ENCODE measurements at places on chromosomes 1 and 21. TPM values are rescaled to one million over a fixed set of nuclear protein-coding genes. Genes with fewer than 3 reads are reported as not detected.

Gene SELP
- total RNA-seq: not detected

Gene CELA3B
- not detected for total RNA-seq

GRCh38 chr1:243270097-243270864 is 14.4 kb downstream of the SDCCAG8 start:
- H3K4me3 ChIP-seq: no peak overlapping the region
- peaks cover 5% of the 10 kb centered on the region for H3K36me3 ChIP-seq
- no peak overlapping the region for H3K27ac ChIP-seq
- peaks cover 2% of the 10 kb centered on the region for H3K4me1 ChIP-seq
- no peak for DNase-seq

- peak; percentile 92 for DNase-seq
- H3K27ac ChIP-seq: no peak within 1 kb of the TSS
- H3K4me3 ChIP-seq: peak within 1 kb of the TSS; percentile 85
Measured at GRCh38 chr1:39639305-39640130, at the start of gene HEYL. TSS of gene HEYL (minus strand) at chr1:39639643. CDS start at chr1:39639625, 18 bp downstream.

- no peaks in the 10 kb centered on the region for H3K27me3 ChIP-seq
- no peak overlapping the region for H3K27ac ChIP-seq
- no peak for DNase-seq
- H3K36me3 ChIP-seq: peaks cover 14% of the 10 kb centered on the region
- H3K4me1 ChIP-seq: no peaks in the 10 kb centered on the region
- no peak overlapping the region for H3K4me3 ChIP-seq
Measured at GRCh38 chr1:4916610-4917009, 262.2 kb downstream of the AJAP1 start.

GRCh38 chr1:23911921-23912320 is 1.2 kb downstream of the CNR2 start:
- no peak for DNase-seq
- no peak overlapping the region for H3K4me3 ChIP-seq
- H3K4me1 ChIP-seq: no peaks in the 10 kb centered on the region
- H3K27ac ChIP-seq: no peak overlapping the region
- H3K27me3 ChIP-seq: no peaks in the 10 kb centered on the region
- H3K36me3 ChIP-seq: no peaks in the 10 kb centered on the region

GRCh38 chr1:244451539-244451950 is at the start of gene ADSS2:
TSS of gene ADSS2 (minus strand) at chr1:244451909. CDS start at chr1:244451817, 92 bp downstream.
- H3K4me1 ChIP-seq: peaks cover 11% of the 10 kb centered on the region
- H3K27ac ChIP-seq: peak within 1 kb of the TSS; percentile 57
- no peak for DNase-seq
- peaks cover 2% of the 10 kb centered on the region for H3K36me3 ChIP-seq
- H3K4me3 ChIP-seq: peak within 1 kb of the TSS; percentile 87

- H3K27me3 ChIP-seq: no peaks in the 10 kb centered on the region
- H3K36me3 ChIP-seq: no peaks in the 10 kb centered on the region
- no peak overlapping the region for H3K4me3 ChIP-seq
- DNase-seq: no peak
- H3K4me1 ChIP-seq: no peaks in the 10 kb centered on the region
Measured at GRCh38 chr1:201332021-201332420, 45.5 kb downstream of the TNNT2 start.

Gene SH2D1B
- total RNA-seq: not detected

Measured in H9 (cell line).